Caki2 (cell line): ENCODE measurements at places on chromosomes 4 and X. TPM values are rescaled to one million over a fixed set of nuclear protein-coding genes. Genes with fewer than 3 reads are reported as not detected.

GRCh38 chr4:181193131-181193930, 1049.9 kb upstream of the TENM3 start:
- DNase-seq: no peak

GRCh38 chr4:25524663-25525062, 131.0 kb upstream of the SLC34A2 start:
- DNase-seq: peak; percentile 22

DNA sequence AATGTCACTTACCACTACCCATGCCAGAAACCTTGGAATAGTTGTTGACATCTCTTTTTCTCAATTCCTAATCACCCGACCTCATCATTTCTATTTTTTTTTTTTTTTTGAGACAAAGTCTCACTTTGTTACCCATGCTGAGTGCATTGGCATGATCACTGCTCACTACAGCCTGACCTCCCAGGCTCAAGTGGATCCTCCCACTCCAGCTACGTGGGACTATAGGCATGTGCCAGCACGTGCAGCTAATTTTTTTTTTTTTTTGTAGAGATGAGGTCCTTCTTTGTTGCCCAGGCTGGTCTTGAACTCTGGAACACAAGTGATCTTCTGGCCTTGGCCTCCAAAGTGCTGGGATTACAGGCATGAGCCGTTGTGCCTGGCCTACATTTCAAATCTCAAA, 12.0 kb downstream of the KDM6A start:
- DNase-seq: no peak

DNA sequence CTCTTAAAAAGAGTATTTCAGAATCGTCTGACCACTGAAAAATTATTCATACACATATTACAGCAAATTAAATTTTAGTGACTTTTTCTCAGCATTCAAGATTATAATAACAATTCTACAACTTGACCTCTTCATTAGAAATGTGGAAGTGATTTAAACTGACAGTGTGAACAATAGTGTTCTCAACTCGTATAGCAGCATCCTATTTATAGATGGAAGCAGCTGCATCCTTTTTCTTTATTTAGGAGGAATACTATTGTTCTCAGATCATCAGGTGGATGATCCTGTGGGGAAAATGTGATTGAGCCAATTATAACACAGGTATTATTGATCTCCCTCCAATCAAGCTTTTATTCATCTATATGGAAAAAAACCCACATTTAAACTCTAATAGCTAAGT, 56.7 kb downstream of the RAPGEF2 start:
- no peak for DNase-seq

DNA sequence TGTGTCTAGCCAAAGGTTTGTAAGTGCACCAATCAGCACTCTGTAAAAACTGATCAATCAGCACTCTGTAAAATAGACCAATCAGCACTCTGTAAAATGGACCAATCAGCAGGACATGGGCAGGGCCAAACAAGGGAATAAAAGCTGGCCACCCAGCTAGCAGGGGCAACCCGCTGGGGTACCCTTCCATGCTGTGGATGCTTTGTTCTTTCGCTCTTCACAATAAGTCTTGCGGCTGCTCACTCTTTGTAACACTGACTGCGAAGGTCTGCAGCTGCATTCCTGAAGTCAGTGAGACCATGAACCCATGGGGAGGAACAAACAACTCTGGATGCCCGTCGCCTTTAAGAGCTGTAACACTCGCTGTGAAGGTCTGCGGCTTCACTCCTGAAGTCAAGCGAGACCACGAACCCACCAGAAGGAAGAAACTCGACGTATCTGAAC, 14.3 kb downstream of the HNRNPDL start:
- DNase-seq: no peak

- DNase-seq: no peak
These were observed 102.7 kb upstream of the RBPJ start for GRCh38 chr4:26217961-26218676.

MTM1 gene
- total RNA-seq: 2.4 and 5.1 TPM in 2 replicates

NKX6-1 gene
- not detected in 2 replicates for total RNA-seq
